ENCODE measurements at places on chromosomes 13 and 19. TPM values are rescaled to one million over a fixed set of nuclear protein-coding genes. Genes with fewer than 3 reads are reported as not detected.

The LILRA5 gene
- total RNA-seq, result not detected

The MISP gene
- total RNA-seq, result not detected

The CHST8 gene
- total RNA-seq, result not detected

The C13orf42 gene
- not detected for total RNA-seq

The ITGBL1 gene
- total RNA-seq, result 57.1 TPM

The ZNF546 gene
- 4.0 TPM for total RNA-seq

The PODNL1 gene
- 3.2 TPM for total RNA-seq

The KLK11 gene
- not detected for total RNA-seq

The CYP2F1 gene
- not detected for total RNA-seq

The ZNF791 gene
- total RNA-seq, result 10.8 TPM

The LRG1 gene
- total RNA-seq, result not detected

The C5AR2 gene
- total RNA-seq, result under 0.01 TPM

The CCDC70 gene
- total RNA-seq, result not detected

The INSL3 gene
- total RNA-seq, result not detected

The GSX1 gene
- total RNA-seq, result not detected

The FTL gene
- total RNA-seq, result 4,698 TPM

The ZNF221 gene
- 5.2 TPM for total RNA-seq

The KRTDAP gene
- not detected for total RNA-seq

The EMP3 gene
- 246 TPM for total RNA-seq

The PDE4C gene
- 0.10 TPM for total RNA-seq

The PTH2 gene
- total RNA-seq, result not detected

The ADGRE2 gene
- 6.1 TPM for total RNA-seq

The PRR36 gene
- not detected for total RNA-seq

The DGKH gene
- total RNA-seq, result 3.6 TPM

The SHANK1 gene
- 3.9 TPM for total RNA-seq

The CRB3 gene
- not detected for total RNA-seq

The GPR183 gene
- total RNA-seq, result 5.1 TPM

The SCEL gene
- not detected for total RNA-seq

The FFAR2 gene
- total RNA-seq, result not detected

The KCTD12 gene
- 16.2 TPM for total RNA-seq

The OR10H1 gene
- total RNA-seq, result not detected

The ZNF417 gene
- total RNA-seq, result 9.5 TPM

The CA11 gene
- total RNA-seq, result 3.8 TPM

The ZNF844 gene
- total RNA-seq, result 5.2 TPM

The CDC42EP5 gene
- 1.1 TPM for total RNA-seq

The PCSK4 gene
- total RNA-seq, result 5.5 TPM

The TMEM255B gene
- 0.78 TPM for total RNA-seq

The MBD3L2 gene
- total RNA-seq, result not detected

The ETV2 gene
- 0.39 TPM for total RNA-seq

The TYROBP gene
- not detected for total RNA-seq

The NLRP11 gene
- total RNA-seq, result 1.3 TPM

The PABPC3 gene
- 0.12 TPM for total RNA-seq

The LAIR1 gene
- not detected for total RNA-seq

The DPF1 gene
- 1.7 TPM for total RNA-seq

The THSD8 gene
- total RNA-seq, result not detected

The S1PR4 gene
- not detected for total RNA-seq

The KLK4 gene
- not detected for total RNA-seq

The ATXN8OS gene
- total RNA-seq, result not detected

The CAPN12 gene
- not detected for total RNA-seq

The GADD45GIP1 gene
- total RNA-seq, result 65.1 TPM

Measured in RPMI7951 (cell line).